ENCODE measurements at places on chromosomes 2 and 18.

DNA sequence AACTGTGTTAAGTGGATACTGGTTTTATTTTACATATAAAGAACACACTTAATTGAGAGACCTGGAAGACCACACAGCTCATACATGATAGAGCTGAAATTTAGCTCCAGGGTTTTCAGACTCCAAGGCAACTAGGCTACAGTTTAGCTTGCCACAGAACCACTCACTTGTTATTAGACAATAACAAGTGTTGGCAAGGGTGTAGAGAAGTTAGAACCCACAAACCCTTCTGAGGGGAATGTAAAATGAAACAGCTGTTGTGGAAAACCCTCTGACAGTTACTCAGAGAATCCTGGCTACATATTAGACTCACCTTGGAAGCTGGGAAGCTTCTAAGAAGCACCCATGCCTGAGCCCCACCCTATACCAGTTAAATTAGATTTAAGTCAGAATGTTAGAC lies 75.3 kb downstream of the MAP3K20 start:
- DNase-seq: no peak

DNA sequence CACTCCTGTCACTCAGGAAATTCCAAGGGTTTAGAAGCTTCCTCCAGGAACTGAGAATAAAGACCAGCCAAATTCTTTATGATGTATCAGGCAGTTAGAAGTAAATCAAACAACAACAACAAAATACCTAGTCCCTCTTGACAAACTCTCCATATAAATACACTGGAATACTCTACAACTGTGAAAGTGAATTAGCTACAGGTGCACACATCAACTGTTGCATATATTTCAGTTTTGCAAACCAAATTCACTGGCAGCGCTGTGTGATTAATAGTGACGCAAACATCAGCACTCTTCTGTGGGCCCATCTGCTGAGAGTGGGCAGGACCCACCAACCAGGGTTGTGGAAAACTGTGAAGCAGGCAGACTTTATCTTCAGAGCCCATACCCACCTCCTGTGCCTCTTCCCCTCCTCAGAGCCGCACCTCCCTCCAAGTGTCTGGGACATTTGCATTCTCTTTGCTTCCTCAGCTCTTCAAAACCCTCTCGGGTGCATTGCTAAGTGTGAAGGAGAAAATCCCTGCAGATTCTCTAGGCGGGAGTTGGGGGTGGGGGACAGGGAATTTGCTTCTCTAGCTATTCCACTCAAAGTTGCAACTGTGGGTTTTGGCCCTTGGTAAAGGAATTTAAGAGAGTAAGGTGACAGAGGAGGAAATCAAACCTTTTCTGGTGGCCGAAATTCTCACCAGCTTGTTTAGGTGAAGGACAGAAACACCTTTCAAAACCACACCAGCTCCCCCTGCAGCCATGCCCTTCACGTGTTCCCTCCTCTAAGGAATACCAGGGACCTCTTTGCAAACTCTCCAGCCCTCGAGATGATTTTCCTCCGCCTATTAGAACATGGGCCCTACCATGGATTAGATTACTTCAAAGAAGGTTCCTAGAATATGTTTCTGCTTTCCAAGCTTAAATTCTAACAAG lies 119.3 kb downstream of the MRO start:
- no peak for DNase-seq

DNA sequence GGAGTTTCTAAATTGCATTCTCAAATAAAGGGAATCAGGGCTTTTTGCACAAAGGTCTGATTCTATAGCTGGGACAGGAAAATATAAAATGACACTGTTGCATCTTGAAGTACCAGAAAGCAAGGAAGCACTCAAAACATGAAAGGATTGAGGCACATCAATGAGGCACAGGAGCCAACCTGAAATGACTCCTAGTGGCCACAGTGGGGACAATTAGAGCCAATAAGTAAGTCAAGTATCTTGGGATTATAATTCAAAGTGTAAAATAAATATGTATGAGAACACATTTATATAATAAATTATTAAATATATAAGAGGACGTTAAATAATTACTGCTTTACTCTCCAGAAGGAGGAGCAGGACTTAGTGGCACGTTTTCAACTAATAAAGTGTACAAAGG lies 1259.5 kb upstream of the CDH2 start:
- no peak for DNase-seq

- DNase-seq: no peak
These were observed 410.1 kb upstream of the TCF4 start for GRCh38 chr18:55998071-55998522.

- DNase-seq: peak; percentile 30
These were observed 61.2 kb upstream of the MRPS9 start for GRCh38 chr2:104976603-104977120.

GRCh38 chr2:158761621-158762020 lies 33.5 kb upstream of the DAPL1 start:
- no peak for DNase-seq

- DNase-seq: no peak
These were observed 5.3 kb downstream of the COL3A1 start for GRCh38 chr2:188979187-188980114.

DNA sequence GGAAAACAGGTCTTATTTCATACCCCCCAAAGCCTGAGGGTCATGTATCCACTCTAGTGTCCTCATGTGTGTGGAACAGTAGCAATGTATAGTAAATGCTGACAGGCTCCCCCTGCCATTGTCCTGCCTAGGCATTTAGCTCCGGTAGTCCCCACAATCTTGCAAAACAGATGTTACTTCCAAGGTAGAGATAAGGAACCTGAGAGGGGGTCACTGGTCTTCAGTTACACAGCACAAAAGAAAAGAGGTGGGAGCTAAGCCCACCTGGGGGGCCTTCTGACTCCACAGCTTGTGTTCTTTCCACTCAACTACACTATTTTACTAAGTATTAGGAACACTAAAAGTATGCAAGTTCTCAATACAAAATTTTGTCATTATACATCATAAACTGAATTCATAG lies 17.4 kb upstream of the FECH start:
- no peak for DNase-seq

- no peak for DNase-seq
These were observed 45.7 kb upstream of the STK17B start for GRCh38 chr2:196217116-196217515.

DNA sequence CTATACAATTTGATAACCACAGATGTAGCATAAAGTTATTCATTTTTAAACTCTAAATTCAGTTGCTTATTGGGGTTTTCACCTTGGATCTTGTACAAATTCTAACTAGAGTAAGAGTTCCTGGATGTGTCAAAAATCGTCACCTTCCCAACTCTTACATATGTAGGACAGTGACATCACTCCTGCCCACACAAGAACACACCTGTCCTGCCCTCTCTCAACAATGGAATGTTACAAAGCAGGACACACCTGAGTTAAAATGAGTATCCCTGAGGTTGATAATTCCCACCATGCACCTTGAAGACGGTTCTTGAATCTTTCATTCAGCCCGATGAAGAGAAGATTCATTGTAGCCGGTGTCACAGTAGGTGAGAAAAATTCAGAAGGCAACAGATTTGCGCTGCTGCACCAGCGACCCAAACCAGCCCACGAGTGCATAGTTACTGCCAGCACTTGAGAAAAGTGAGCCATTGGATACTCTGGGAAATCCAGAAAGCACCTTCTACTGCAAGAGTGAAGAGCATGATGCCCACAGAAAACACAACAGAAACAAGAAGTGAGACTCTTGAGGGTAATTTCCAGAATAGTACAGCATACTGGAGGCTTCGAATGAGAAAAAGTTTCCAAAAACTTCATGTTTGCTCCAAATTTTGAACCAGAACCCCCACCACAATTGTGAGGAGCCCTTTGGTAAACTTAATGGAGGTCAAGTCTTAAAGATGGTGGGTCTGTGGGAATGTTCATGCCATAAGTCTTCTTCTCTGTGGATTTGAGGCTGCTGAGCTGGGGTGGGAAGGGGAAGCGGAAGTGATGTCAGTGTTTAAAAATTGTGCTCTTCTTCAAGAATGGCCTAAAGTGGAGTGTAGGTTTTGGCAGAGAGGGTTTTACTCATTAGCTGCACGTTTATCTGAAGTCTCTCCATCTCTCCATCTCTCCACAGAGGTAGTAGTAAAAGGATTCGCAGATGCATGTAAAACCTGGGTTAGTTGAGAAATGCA lies 34.7 kb upstream of the ADAM23 start:
- no peak for DNase-seq

DNA sequence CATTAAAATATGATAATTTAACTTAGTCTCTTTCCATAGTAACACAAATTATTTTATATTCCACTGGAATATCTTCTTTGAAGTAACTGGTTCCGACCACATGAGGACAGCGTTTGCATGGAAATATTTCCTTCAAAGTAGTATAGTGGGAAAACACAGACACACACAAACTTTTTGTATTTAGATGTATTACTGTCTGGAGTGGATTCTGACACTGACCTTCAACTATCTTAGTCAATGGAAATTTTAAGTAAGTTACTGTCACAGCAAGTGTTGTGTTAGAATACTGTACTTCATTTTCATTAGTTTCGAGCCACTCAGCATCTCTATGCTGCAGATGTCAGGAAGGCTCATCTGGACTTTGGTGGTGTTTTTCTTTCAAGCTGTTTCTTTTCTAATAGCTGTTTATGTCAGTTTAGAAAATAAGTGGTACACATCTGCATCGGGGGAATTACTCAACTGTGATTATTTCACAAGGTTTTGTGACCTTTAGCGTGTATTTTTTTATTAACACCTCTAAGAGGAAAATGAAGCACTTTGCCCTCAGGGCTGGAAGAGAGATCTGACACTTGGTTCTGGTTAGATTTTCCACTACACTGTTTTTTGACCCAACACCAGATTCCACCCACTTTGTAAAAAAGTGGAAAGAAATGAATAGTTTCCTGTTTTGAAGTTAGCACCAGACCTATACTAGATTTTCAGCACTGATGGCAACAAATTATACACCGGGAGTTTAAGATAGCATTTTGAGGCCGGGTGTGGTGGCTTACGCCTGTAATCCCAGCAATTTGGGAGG lies 18.9 kb upstream of the THOC1 start:
- no peak for DNase-seq

GRCh38 chr2:191025135-191025534 lies 11.2 kb upstream of the STAT1 start:
- DNase-seq: no peak

DNA sequence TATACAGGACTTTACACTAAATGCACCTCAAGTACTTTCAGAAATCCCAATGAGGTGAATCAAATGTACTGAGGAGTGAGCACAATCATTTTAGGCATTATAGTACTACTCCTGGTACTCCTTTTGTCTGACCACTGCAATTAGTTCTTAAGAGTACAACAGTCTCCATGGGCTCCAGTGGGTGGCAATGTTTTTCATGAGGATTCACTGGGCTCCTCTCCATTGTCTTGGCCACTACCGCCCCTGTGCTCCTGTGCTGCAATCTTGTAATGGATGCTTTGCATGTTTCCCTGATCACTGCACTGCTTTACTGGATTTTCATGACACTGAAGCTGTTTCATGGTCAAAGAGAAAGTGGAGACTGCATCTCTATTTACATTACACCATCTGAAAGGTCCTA lies 268.5 kb upstream of the ZSWIM2 start:
- DNase-seq: no peak

- DNase-seq: no peak
These were observed 68.3 kb downstream of the TNS1 start for GRCh38 chr2:217934321-217935131.

- no peak for DNase-seq
These were observed 117.7 kb downstream of the ZNF516 start for GRCh38 chr18:76377359-76377756.

GRCh38 chr2:52414561-52415295 lies 1352.9 kb upstream of the CHAC2 start:
- DNase-seq: no peak

- DNase-seq: no peak
These were observed 23.1 kb downstream of the SERPINB11 start for GRCh38 chr18:63725682-63726480.

GRCh38 chr2:156319811-156320485 lies 12.6 kb downstream of the NR4A2 start:
- no peak for DNase-seq

DNA sequence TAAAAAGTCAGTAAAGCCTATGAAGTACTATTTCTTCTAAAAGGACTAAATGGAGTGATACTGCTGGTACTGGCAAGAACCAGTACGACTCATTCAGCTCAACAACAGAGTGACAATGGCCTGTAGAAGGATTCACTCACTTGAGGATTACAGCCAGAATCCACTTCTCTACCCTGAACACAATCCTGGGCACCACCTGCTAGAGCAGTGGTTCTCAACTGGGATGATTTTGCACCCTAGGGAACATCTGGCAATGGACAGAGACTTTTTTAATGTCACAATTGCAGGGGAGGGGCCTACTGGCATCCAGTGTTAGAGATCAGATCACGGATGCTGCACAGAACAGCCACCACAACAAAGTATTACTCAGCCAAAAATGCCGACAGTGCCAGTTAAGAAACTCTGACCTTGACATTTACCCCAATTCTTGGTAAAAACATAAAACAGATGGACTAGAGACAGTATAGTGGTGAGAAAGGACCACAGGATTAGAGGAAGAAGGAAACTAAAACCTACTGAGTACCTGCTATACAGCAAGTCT lies 5.0 kb downstream of the SPIRE1 start:
- DNase-seq: no peak

- no peak for DNase-seq
These were observed 165.1 kb downstream of the ZNF521 start for GRCh38 chr18:25186871-25187270.

GRCh38 chr2:137449454-137449853 lies 514.8 kb upstream of the HNMT start:
- no peak for DNase-seq

GRCh38 chr2:54895730-54896129 lies 154.5 kb downstream of the RTN4 start:
- no peak for DNase-seq

- no peak for DNase-seq
These were observed 289.8 kb downstream of the RAD51AP2 start for GRCh38 chr2:17228461-17228860.

DNA sequence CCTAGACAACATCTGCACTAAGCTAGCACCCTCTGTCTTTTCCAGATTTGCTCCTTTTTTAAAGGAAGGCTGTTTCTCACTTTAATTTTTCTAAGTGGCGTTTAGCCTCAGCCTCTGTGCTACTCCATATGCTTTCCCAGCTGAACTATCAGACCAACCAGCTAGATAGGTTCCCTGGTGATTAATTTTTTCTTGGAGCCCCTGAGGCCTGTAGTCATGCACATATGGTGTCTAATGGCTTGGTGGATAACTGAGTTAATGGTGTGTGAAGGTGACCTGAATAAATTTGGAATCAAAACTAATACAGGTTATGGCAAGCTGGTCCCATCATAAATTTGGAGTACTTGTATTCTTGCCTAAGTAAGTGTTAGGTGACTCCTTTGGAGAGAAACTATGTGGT lies 135.5 kb downstream of the MGAT5 start:
- DNase-seq: no peak

DNA sequence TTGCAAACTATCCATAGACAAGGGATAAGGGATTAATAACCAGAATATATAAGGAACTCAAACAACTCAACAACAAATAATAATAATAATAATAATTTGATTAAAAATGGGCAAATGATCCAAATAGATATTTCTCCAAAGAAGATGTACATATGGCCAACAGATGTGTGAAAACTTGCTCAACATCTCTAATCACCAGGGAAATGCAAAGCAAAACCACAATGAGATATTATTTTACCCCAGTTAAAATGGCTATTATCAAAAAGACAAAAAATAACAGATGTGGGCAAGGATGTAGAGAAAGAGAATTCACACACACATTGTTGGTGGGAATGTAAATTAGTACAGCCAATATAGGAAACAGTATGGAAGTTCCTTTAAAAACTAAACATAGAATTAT lies 26.9 kb downstream of the DNAH7 start:
- DNase-seq: no peak

GRCh38 chr18:50558157-50558556 lies 1.7 kb upstream of the MAPK4 start:
- no peak for DNase-seq
